ENCODE measurements at places on chromosomes 6 and 20.
A peak's percentile ranks its signal among the peaks of the same experiment; 100 is the strongest.

- H3K27ac ChIP-seq, result no peak overlapping the region
- H3K36me3 ChIP-seq, result no peaks in the 10 kb centered on the region
- no peak for DNase-seq
Measured at GRCh38 chr20:20344476-20344875, 23.4 kb upstream of the INSM1 start.

GRCh38 chr6:131918650-131919355 is 32.4 kb downstream of the CCN2 start:
- H3K36me3 ChIP-seq, result no peaks in the 10 kb centered on the region
- DNase-seq, result no peak

GRCh38 chr20:14312001-14312400 is 25.4 kb downstream of the FLRT3 start:
- H3K27me3 ChIP-seq, result no peaks in the 10 kb centered on the region
- no peak overlapping the region for H3K4me3 ChIP-seq
- no peaks in the 10 kb centered on the region for H3K4me1 ChIP-seq
- H3K36me3 ChIP-seq, result no peaks in the 10 kb centered on the region
- H3K27ac ChIP-seq, result no peak overlapping the region

DNA sequence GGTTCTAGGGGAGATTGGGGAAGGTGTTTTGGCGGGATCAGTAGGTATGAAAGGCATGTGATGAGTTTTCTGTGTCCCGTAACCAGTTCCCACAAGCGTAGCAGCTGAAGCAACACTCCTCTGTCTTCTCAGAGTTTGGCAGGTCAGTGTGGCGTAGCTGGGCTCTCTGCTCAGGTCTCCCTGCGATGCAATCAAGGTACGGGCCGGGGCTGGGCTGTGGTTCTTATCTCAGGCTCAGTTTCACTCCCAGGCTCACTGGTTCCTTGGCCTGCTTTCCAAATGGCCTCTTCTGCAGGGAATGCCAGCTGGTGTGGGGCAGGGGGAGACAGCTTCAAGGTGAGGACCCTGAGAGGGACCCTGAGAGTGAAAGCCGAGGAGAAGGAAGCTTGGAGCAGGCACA is 280.7 kb downstream of the CDH4 start:
- no peaks in the 10 kb centered on the region for H3K27me3 ChIP-seq
- no peaks in the 10 kb centered on the region for H3K36me3 ChIP-seq
- H3K27ac ChIP-seq, result no peak overlapping the region
- no peak for DNase-seq
- no peaks in the 10 kb centered on the region for H3K4me1 ChIP-seq

DNA sequence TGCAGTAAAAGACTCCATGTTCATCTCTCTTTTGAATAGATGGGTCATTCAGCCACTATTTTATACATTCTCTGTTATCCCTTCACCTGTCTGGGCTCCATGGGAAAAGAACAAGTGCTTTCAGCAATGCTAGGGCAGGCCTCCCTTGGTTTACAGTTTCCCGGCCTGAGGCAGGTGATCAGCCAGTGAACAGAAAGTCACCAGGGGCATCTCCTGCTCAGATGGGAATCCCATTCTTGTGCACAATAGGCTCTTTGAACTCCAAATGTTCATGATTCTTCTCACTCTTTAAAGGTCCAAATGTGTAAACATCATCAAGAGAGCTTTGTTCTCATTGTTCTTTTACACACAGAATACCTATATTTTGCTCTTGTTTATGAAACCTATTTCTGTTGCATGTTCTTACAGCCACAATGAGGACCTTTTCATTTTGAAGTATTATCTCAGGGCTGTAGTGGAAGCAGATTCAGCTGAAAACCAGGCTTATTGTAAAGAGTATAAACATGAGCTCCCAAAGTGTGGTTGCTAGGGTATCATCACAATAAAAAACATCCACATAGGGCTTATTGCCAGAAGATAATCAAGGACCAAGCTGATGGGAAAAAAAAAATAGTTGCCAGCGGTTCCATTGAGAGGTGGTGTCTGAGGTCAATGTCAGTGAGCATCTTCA is 267.1 kb upstream of the SGK1 start:
- DNase-seq, result no peak
- no peak overlapping the region for H3K4me3 ChIP-seq
- no peaks in the 10 kb centered on the region for H3K36me3 ChIP-seq

GRCh38 chr6:162576016-162576415 is 151.6 kb downstream of the PRKN start:
- H3K4me3 ChIP-seq, result no peak overlapping the region
- H3K36me3 ChIP-seq, result no peaks in the 10 kb centered on the region
- no peaks in the 10 kb centered on the region for H3K27me3 ChIP-seq
- no peak overlapping the region for H3K27ac ChIP-seq

DNA sequence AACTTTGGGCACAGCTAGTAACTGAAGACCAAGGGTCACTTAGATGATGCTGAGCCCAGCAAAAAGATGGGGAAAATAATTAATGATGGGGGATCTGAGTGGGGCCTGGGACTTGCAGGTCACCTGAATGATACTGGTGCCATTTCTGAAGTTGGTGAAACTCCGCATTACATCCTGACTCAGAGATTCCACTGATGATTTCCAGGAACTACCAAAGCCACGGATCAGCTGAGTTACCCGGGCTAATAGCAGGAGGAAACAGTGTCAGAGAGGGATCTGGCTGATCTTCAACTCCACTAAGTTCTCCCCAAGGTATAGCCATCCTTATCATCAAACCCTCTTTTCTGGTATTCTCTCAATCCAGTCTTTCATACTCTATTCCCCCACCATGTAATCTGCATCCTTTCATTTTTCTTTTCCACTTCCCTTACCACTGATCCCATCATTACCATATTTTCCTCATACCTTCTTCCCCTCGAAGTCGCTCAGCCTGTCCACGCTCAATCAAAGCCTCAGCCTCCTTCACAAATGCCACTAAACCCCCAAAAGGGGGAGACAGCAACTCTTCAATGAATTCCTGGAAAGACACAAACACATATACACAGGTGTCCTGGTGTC is 20.2 kb downstream of the VPS52 start:
- DNase-seq, result peak; percentile 30
- peak overlapping the region; percentile 2 for H3K4me3 ChIP-seq
- H3K4me1 ChIP-seq, result peaks cover 41% of the 10 kb centered on the region
- peaks cover 23% of the 10 kb centered on the region for H3K36me3 ChIP-seq

DNA sequence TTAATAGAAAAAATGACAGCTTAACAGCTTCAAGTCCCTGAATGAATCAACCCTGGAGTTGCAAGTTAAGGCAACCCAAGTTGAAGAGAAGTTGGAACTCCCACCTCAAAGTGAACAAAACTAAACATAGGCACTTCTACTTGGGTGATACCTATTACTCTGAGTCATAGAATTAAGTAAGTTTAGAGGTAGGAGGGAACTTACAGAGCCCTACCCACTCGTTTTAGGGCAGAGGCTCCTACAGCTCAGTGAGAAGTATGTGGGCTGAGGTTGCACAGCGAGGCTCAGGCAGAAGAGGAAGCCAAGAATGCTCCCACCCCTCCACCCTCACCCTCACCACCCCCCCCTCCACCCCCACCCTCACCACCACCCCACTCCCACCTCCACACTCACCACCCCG is 42.2 kb downstream of the NFATC2 start:
- H3K36me3 ChIP-seq, result peaks cover 62% of the 10 kb centered on the region
- no peak overlapping the region for H3K4me3 ChIP-seq
- peaks cover 82% of the 10 kb centered on the region for H3K4me1 ChIP-seq
- no peaks in the 10 kb centered on the region for H3K27me3 ChIP-seq
- peak overlapping the region; percentile 91 for H3K27ac ChIP-seq

DNA sequence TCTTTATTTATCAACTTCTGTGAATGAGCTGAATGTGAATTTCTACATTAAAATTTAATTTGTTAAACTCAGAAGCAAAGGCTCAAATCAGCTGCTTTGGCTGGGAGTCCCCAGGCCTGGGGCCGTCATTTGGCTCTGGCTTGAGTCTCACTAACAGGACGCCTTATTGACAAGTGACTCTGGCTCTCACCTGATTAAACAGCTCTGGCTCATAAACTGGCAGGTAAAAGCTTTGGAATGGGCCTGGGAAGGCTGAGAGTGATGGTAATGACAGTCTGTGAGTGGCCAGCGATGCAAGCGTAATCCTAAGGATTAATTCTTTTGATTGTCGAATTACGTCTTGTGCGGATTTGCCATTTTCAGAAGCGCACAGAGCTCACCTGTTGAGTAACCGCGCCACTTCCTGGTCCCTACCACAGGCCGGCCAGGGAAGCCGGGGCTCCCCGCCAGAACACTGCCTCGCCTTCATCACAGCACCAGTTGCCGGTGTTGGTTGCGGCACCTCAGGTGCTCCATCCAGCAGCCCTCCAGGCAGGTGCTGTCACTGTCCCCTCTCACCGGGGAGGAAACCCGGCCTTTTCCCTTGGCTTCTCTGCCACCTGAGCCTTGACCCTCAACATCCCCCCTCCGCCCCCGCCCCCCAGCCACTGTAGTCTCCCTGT is 110.7 kb downstream of the ZDHHC14 start:
- H3K27ac ChIP-seq, result no peak overlapping the region
- peaks cover 4% of the 10 kb centered on the region for H3K27me3 ChIP-seq
- peaks cover 13% of the 10 kb centered on the region for H3K4me1 ChIP-seq
- no peak overlapping the region for H3K4me3 ChIP-seq

DNA sequence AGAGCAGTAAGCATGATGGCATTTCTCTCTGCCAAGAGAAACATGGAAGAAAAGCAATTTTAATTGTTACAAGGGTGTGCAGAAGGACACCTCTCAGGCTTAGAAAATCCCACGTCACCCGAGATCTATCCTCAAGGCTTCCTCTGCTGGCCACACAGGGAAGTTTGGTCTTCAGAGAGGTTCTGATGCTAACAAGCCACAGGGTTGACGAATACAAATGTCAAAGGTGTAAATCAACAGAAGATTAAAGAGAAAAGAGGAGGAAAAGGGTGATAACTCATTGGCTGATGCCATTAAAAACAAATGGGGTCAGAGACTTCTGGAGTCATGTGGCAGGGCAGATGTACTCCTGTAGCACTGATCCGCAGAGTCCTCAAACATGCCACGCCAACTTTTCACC is 33.6 kb upstream of the SPDEF start:
- H3K27me3 ChIP-seq, result no peaks in the 10 kb centered on the region
- no peak overlapping the region for H3K27ac ChIP-seq
- peaks cover 9% of the 10 kb centered on the region for H3K4me1 ChIP-seq
- no peak for DNase-seq
- no peak overlapping the region for H3K4me3 ChIP-seq
- no peaks in the 10 kb centered on the region for H3K36me3 ChIP-seq

- H3K36me3 ChIP-seq, result no peaks in the 10 kb centered on the region
- no peaks in the 10 kb centered on the region for H3K4me1 ChIP-seq
- no peak overlapping the region for H3K27ac ChIP-seq
- no peaks in the 10 kb centered on the region for H3K27me3 ChIP-seq
- DNase-seq, result no peak
Measured at GRCh38 chr6:126268092-126268491, 71.8 kb upstream of the CENPW start.

GRCh38 chr6:27592481-27593199 is 119.7 kb upstream of the ZNF184 start:
- H3K27me3 ChIP-seq, result peaks cover 35% of the 10 kb centered on the region
- H3K4me3 ChIP-seq, result no peak overlapping the region
- no peaks in the 10 kb centered on the region for H3K4me1 ChIP-seq

DNA sequence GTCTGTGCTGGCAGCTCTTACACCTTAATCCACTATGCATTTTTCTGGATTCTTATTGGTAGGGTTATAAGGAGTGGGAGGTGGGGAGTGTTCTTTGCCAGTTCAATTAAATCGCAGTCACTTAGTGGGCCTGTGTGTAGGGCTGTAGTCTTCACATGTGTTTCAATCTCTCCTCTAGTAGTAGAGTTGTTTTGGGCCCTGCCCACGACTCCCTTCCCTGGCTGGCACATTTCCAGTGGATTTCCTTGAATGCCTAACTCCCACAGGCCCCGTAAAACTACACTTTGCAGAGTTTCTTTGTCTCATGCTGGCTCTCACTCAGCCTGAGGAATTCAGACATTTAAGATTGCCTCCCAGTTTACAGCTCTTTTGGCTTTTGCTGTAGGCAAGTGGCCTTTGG is 414.0 kb upstream of the OPRM1 start:
- no peak overlapping the region for H3K27ac ChIP-seq
- H3K4me1 ChIP-seq, result no peaks in the 10 kb centered on the region
- no peak overlapping the region for H3K4me3 ChIP-seq
- DNase-seq, result no peak
- peaks cover 2% of the 10 kb centered on the region for H3K27me3 ChIP-seq
- no peaks in the 10 kb centered on the region for H3K36me3 ChIP-seq

DNA sequence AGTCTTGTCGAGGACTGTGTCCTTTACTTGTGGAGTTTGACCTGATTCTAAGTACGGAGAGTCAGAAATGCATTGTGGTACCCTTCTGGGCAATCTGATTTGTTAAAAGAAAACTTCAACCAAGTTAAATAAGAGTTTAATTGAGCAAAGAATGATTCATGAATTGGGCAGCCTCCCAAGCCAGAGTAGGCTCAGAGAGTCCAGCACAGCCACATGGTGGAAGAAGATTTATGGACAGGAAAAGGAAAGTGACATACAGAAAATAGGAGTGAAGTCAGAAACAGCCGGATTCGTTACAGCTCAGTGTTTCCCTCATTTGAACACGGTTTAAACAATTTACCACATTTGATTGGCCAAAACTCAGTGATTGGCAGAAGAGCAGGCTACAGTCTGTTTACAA is 329.2 kb downstream of the DHX35 start:
- DNase-seq, result no peak
- H3K27ac ChIP-seq, result no peak overlapping the region
- H3K36me3 ChIP-seq, result no peaks in the 10 kb centered on the region
- peaks cover 10% of the 10 kb centered on the region for H3K27me3 ChIP-seq
- no peak overlapping the region for H3K4me3 ChIP-seq
- no peaks in the 10 kb centered on the region for H3K4me1 ChIP-seq

DNA sequence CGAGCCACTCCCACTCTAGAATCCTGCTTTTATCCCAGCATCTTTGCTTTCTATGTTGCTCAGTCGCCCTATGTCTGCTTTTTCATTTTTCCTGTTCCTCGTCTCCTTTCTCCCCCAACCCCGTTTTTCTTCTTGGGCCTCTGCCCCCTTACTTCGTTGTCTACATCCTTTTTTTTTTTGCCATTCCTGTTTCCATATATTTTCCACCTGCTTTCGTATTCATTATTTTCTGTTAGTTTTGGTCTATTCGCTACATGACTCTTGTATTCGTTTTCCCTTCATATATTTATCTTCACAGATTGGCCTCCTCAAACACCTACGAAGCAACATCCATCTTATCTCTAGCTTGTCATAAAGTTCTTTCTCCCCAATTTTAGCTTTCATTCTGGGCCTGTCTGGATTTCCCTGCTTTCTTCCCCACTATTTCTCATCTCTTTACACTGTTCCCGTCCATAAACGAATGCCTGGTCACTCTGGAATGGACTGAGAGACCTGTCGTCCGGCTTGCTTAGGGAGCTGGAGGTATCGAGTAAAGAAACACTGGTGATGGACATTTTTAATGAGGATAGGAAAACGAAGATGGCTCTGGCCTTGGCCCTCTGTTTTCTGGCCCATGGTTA is 915 bp downstream of the PRRC2A start:
- DNase-seq, result no peak
- H3K27me3 ChIP-seq, result no peaks in the 10 kb centered on the region
- peak overlapping the region; percentile 99 for H3K27ac ChIP-seq
- H3K36me3 ChIP-seq, result peaks cover 61% of the 10 kb centered on the region

GRCh38 chr6:73121421-73121993 is 103.8 kb downstream of the KHDC1L start:
- H3K4me3 ChIP-seq, result no peak overlapping the region
- no peaks in the 10 kb centered on the region for H3K27me3 ChIP-seq
- no peak overlapping the region for H3K27ac ChIP-seq
- H3K4me1 ChIP-seq, result no peaks in the 10 kb centered on the region
- no peak for DNase-seq

- peaks cover 11% of the 10 kb centered on the region for H3K36me3 ChIP-seq
- DNase-seq, result no peak
- H3K4me1 ChIP-seq, result no peaks in the 10 kb centered on the region
- H3K4me3 ChIP-seq, result no peak overlapping the region
- no peak overlapping the region for H3K27ac ChIP-seq
Measured at GRCh38 chr20:30489614-30490003, 767.9 kb upstream of the DEFB115 start.

- no peak overlapping the region for H3K4me3 ChIP-seq
- peak; percentile 11 for DNase-seq
Measured at GRCh38 chr6:6131492-6132109, 124.9 kb upstream of the NRN1 start.
